Stromal cell of bone marrow (primary cell): ENCODE measurements at places on chromosomes 11 and 22.

DNA sequence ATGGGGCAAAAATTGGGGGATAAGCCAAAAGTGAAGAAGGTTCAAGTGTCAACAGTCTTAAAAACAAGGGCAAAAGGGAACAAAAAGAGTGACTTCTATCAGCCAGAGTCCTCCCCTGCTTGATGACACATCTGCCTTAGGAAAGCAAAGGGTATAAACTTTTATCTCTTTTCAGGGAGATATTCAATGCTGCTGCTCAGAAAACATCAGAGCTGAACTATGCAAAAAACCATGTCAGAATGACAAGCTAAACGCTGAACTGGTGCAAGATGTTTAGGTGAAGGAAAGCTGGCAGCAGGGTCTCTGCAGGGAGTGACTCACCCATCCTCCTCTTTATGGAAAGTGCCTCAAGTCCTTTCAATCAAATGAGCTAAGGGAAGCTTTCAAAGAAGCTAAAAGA, 24.7 kb downstream of the ALG9 start:
- no peak for DNase-seq

- DNase-seq = peak; percentile 2
Observed at GRCh38 chr22:39703928-39704639, 133.5 kb downstream of the CACNA1I start.

DNA sequence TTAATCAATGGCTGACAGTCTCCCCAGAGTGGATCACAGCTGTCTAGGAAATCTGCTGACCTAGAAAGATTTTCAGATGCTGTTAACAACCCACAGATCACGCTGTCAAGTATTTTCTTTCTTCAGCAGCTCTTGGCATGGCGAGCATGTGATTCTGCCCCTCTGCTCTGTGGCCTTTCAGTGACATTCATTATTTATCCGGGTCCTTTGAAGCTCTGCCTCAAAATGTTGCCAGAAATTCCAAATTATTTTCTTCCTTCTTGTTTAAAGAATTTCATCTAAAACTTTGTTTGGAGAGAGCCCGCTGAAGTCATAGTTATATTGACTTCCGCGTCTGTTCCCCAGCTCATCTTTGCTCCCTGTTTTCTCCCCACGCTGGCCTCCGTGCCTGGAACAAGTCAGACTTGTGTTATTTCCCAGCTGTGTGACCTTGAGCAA, 134.1 kb downstream of the COMMD9 start:
- DNase-seq = no peak

DNA sequence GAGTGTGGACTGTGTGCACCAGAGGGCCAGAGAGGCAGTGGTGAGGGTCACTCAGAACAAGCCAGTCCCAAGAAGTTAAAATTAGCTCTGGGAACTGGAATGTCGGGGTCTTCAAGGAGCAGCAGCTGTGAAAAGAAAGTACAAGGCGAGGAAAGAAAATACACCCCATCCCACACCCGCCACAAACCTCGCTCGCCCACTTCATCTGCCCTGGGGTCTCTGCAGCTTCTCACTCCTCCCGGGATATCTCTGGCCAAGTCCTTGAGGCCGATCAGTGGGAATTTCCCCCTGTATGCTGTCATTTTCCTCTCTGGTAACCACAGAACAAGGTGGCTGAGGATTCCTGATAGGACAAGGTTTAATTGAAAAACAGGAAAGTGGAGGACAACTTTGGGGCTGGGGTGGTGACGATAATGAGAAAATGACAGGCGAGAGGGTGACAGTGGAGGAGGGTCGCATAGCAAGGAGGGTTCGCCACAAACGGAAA, 36.3 kb upstream of the TIMP3 start:
- no peak for DNase-seq

DNA sequence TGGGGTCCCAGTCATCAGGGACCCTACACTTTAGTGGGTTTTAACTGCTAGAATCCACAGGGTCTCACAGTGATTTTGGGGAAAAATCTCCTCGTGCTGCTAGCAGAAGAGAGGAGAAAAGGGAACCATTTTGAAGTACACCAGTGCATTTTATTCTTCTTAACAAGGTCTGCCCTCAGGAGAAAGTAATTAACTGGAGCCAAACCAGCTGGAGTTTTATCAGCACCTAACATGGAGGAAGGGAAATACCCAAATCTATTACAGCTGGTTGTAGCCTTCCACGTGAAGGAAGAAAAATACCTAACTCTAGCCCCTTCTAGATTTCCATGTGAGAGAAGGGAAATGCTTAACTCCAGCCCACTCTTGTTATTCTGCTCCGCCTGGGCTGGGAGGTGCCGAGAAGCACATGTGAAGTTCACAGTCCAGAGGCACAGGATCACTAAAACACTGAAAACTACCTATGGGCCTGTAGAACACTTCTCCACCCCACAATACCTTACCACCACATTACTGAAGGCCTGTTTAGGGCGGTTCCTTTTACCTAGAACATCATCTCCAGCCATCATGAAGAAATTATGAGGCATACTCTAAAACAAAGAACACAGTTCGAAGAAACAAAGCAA, 31.3 kb upstream of the TEAD1 start:
- no peak for DNase-seq

- DNase-seq = no peak
Observed at GRCh38 chr11:119092880-119093842, 8.5 kb downstream of the HMBS start.

DNA sequence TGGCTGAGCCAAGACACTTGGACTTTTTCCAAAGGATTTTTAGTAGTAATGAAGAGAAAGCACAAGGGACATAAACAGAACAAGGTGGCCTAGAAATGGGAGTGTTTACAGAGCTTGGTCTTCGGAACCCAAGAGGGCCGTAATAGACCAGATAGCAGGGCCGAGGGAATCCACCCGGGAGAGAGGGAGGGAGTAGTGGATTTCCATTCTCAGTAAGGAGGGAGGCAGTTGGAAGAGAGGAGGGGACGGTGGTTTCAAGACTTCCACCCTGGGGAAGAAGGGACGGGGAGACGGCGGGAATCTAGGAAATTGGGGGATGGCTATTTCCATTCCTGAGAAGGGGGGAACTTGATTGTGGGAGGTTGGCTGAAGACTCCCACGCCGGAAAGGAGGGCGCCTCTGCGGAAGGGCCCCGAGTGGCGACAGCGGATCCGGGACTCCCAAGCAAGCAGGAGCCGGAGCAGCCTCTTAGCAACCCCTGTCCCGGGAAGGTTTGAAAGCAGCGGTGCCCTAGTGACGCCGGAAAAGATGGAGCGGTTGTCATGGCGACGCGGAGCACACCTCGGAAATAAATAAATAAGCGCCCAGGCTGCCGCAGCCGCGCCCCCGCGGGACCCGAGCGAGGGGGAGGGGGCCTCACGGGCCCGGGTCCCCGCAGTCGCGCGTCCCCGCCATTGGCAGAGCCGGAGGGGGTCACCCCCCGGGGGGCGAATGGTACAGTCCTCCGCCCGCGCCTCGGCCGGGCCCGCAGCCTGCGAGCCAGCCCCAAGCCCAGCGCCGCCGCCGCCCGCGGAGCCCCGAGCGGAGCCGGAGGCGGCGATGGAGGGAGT, 31.6 kb downstream of the EIF3F start:
- DNase-seq = peak; percentile 67

GRCh38 chr11:12746593-12747097, 72.4 kb downstream of the TEAD1 start:
- peak; percentile 40 for DNase-seq

DNA sequence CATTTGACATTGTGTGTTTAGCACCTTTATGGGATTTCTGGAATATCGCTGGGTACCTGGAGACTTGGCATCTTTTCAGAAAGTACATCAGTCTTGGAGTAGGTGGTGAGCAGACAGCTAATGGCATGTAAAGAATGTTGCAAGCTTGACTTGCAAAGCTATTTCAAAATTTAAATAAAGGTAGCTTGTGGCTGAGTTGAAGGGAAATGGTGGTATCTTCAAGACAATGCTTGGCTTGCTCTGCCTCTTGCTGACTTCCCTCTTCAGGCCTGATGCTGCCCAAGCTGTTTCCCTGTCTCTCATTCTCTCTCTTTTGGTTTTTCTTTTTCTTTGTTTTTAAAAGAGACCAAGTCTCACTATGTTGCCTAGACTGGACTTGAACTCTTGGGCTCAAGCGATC, 13.2 kb downstream of the ZNRF3 start:
- no peak for DNase-seq

GRCh38 chr11:86537541-86538222, 134.7 kb downstream of the ME3 start:
- DNase-seq = no peak

- DNase-seq = no peak
Observed at GRCh38 chr11:117074119-117074518, 24.1 kb downstream of the SIK3 start.

DNA sequence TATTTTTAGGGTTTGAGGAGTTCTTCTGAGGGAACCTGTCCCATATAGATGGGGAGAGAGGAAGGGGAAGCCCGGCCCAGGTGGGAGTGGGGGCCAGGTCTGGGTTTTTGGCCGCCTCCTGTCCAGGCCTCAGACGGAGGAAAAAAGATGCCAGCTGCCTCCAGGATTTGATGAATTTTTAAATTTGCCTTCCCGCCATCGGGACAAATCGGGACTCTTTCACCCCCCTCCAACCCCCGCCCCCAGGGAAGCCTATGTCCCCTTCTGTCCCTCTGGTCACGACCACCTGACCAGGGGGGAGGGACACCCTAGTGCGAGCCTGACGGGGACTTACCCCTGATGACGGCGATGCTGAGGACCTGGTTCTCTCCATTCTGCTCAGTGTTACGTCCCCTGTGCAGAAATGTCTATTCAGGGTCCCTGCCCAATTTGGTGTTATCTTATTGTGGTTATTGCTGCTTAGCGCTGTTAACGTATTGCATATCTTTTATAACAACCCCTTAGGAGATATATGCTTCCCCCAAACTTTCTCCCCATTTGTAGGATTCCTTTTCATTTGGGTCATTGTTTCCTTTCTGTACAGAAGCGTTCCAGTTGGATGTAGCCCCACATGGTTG, 115.9 kb upstream of the GRK3 start:
- no peak for DNase-seq

DNA sequence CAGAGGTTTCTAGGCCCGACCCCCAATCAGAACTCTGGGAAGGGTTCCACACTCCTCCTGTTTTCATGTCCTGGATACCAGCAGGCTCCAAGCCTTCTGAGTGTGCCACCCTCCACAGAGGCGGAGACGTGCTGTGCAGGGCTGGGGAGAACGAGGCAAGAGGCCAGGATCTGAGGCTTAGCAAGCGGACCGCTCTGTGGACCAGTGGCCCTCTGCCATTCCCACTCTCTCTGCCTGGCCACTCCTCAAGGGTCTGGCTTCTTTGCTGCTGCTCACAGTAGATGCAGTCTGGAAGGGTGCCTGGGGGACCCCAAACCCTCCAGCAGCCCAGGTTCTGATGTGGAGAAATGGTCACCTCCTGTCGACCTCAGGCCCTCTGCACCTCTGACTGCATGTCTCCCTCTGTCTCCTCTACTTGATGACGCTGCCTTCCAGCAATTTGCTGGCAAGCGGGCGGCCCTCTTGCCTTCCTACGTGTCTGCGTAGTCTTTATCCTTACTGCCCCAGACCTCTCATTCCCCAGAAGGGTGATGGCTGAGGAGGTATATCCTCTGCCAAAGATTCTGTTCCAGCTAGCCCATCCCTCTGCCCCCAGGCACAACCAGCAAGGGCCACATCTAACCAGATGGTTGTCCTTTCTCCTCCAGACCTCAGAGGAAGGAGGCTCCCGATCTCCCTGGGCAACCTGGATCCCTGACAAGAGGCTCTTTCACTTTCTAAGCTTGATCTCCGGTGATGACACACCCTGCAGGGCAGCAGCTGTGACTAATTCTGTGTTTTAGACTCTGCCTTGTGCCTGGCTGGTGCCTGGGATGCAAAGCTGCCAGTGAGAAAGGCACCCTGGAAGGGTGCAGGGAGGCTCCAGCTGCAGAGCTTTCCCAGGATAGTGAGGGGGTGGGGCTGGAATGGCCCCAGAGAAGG, 87.3 kb downstream of the NAT10 start:
- peak; percentile 93 for DNase-seq

- no peak for DNase-seq
Observed at GRCh38 chr11:35085531-35086165, 53.3 kb upstream of the CD44 start.

DNA sequence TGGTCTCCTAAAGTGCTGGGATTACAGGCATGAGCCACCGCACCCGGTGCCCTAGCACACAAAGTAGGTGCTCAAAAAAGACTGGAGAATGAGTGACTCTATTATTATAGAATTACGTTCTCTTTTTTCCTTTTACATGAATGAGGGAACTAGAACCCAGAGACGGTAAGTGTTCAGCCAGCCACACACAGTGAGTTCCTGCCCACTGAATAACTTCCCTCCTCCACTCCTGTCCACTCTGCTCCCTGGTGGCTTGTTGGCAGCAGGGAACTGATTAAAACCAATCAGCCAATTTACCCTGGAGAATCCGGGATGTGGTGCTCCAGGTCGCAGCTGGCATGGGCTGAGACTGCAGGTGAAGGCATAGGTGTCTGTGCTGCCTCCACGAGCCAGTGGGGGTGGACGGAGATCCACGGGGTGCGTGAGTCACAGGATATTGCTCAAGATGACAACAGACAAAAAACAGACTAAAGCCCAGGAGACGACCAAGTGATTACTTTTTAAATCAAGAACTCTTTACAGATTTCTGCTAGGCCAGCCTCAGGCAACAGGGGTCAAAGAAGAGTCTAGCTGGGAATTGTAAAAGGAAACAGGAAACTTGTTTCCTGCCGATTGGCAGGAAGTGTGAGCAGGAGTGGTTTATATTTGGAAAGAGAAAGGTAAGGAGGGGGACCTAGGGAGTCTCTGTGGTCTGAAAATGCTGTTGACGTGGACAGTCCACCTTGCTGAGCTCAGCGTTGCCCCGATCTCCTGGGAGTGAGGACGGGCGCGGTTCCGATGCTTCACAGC, 95.2 kb upstream of the TP53I11 start:
- DNase-seq = peak; percentile 47

DNA sequence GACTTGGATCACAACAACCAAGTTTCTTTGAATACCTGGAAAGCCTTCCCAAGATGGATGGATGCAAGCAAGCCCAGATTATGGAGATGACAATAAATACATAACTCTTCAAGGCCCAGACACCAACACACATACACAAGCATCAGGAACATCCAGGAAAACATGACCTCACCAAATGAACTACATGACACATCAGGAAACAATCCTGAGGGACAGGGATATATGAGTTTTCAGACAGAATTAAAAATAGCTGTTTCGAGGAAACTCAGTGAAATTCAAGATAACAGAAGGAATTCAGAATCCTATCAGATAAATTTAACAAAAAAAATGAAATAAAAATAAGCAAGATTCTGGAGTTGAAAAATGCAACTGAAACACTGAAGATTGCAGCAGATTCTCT, 659.4 kb downstream of the METTL15 start:
- DNase-seq = no peak

- peak; percentile 9 for DNase-seq
Observed at GRCh38 chr11:78926633-78927338, 352.1 kb upstream of the NARS2 start.

DNA sequence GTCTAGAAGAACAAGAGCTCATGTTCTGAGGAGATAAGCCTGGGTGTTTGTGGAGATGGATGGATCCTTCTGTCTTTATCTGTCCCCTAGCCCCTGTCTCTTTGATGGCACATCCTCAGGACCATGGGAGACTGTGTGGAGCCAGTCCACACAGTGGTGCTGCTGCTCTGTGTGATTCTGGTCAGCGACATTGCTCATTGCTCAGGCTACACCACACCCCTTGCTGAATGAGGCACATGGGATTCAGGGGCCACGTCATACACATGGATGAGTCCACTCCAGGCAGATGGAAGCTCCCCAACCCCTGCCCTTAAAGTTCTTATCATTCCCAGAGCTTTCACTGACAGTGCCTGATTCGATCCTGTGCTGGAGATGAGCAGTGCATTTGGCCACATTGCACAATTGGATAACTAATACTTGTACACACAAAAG, 222.2 kb downstream of the NAV2 start:
- peak; percentile 88 for DNase-seq
